ENCODE measurements at places on chromosomes 6 and 20.
A peak's percentile ranks its signal among the peaks of the same experiment; 100 is the strongest.

GRCh38 chr6:88166493-88167351 is 575 bp upstream of the CNR1 start:
- no peak for DNase-seq

DNA sequence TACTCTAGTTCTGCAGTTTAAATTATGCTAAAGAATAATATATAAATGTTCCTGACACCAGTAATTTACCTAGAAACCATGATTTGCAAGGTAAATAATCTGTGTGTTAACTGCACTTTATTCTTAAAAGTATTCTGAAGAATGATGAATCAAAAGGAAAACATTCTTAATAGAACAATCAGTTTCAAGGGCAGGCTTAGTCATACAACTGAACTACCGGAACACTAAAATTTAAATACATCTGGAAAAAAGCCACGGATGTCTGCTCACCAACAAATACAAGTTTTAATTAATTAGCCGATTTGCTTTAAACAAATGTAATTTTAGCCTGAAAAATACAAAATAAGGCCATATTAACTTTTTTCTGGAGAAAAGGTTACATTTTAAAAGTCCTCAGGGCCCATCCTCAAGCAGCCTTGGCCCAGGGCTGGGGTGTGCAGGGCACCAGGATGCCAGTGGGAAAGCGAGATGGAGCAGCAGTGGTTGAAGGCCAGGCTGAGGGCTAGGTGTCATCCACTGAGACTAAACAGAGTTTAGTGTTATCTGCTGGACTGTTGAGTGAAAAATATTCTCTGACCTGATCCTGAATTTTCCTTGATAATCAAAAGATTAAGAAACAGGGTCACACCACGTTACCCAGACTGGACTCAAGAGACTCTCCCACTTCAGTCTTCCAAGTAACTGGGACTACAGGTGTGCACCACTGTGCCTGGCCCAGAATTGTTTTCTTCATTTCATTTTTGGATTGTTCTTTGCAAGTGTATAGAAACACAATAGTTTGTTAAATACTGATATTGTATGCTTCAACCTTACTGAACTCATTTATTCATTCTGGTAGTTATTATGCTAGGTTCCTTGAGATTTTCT is 88.2 kb upstream of the DST start:
- no peak for DNase-seq

- no peak for DNase-seq
Observed at GRCh38 chr6:21764989-21765388, 171.4 kb downstream of the SOX4 start.

DNA sequence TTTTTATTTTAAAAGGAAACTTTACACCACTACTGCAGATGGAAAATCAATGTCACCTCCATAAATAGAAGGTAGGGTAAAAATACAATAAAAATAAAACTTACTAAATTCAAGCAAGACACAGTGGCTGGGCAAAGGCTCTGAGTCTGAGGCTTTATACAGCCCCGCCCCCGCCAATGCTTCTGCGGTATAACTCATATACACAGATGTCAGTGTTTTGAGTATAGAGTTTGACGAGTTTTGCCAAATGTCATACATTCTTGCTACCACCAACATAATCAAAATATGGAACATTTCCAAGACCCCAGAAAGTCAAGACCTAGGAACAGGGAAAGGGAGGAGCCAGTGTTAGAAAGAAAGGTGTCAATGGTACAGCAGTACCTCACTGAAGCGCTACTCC is 12.8 kb downstream of the NFATC2 start:
- peak; percentile 64 for DNase-seq

GRCh38 chr6:81897793-81898192 is 145.3 kb upstream of the TENT5A start:
- DNase-seq, result no peak

DNA sequence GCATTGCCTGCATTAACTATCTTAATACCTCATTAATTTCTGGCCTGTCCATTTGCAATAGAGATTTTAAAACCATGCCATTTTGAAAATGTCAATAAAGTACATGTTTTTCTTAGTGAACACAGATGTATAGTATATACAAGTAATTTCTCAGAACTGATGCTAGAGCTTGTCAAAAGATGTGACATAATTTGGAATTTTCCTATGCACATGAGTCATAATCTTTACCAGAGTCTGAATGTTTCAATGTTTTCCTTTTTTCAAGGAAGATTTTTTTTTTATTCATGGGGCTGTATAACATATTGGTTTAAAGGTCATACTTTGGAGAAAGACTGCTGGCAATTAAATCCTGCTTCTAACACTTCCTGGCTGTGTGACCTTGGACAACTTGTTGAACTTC is 1347.5 kb upstream of the ADGRB3 start:
- no peak for DNase-seq

GRCh38 chr6:157748839-157749571 is 74.0 kb upstream of the SNX9 start:
- no peak for DNase-seq

GRCh38 chr6:38599261-38599660 is 40.5 kb downstream of the BTBD9 start:
- DNase-seq, result no peak

DNA sequence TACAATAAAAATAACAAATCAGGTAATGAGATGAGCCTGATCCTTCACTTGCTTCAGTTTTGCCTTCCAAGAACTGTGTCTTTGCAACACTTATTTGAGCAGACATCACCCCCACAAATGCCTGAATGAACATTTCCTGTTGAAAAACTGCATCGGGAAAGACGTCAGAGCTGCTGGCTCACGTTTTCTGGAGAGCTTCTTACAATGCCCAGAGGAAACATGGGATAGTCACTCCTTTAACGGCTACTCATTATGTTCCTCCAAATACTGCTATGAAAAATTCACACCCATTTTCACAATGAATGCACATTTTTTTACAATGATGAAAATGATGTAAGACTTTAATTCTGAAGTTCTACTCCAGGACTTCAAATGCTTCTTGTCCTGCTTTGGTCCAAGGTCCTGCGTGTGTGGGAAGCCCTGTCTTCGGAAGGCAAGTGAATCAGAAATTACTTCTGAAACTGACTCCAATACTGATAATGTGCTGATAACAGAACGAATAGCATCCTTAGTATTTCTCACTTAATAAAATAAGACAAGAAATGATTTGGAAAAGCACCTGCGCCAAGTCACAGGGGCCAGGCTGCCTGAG is 238.0 kb downstream of the ANKRD60 start:
- DNase-seq, result no peak

Data from CD8-positive, alpha-beta T cell (primary cell).